Fibroblast of skin of right quadriceps (primary cell): ENCODE measurements at places on chromosomes 2 and 18.

- peak; percentile 14 for DNase-seq
Observed at GRCh38 chr2:218569661-218570500, 1.2 kb downstream of the CNOT9 start.

- DNase-seq = no peak
Observed at GRCh38 chr2:40814616-40815015, 362.7 kb upstream of the SLC8A1 start.

GRCh38 chr2:142878031-142878678 lies 691 bp downstream of the KYNU start:
- no peak for DNase-seq

GRCh38 chr2:27889774-27890145 lies 427 bp downstream of the RBKS start:
- peak; percentile 13 for DNase-seq

DNA sequence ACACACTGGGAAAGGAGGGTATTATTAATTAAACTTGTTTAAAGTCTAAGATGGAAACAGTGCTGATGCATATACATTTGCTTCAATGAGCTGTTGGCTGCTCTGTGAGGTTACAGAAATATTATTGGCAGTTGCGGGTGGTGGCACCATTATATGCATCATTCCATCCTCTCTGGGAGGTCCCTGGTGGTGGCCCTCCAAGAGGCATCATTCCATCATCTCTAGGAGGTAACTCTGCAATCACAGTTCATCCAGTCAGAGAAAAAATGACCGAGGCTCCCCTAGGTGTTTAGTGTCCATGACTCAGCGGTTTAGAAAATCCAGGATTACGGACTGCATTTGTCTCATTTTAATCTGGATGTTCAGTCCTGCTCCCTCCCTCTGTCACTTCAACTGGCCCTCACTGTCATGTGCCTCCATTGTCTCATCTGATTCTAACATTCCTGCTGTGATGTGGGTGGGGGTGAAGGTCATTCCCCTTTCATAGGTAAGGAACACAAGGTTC lies 15.4 kb downstream of the AFF3 start:
- no peak for DNase-seq

- peak; percentile 52 for DNase-seq
Observed at GRCh38 chr18:21000667-21001066, 110.9 kb downstream of the ROCK1 start.

GRCh38 chr2:9336241-9336575 lies 87.1 kb downstream of the ITGB1BP1 start:
- DNase-seq = peak; percentile 7

GRCh38 chr2:20093263-20094141 lies 42.1 kb upstream of the LAPTM4A start:
- peak; percentile 76 for DNase-seq

GRCh38 chr2:15038366-15039364 lies 406.1 kb downstream of the LRATD1 start:
- DNase-seq = peak; percentile 50

DNA sequence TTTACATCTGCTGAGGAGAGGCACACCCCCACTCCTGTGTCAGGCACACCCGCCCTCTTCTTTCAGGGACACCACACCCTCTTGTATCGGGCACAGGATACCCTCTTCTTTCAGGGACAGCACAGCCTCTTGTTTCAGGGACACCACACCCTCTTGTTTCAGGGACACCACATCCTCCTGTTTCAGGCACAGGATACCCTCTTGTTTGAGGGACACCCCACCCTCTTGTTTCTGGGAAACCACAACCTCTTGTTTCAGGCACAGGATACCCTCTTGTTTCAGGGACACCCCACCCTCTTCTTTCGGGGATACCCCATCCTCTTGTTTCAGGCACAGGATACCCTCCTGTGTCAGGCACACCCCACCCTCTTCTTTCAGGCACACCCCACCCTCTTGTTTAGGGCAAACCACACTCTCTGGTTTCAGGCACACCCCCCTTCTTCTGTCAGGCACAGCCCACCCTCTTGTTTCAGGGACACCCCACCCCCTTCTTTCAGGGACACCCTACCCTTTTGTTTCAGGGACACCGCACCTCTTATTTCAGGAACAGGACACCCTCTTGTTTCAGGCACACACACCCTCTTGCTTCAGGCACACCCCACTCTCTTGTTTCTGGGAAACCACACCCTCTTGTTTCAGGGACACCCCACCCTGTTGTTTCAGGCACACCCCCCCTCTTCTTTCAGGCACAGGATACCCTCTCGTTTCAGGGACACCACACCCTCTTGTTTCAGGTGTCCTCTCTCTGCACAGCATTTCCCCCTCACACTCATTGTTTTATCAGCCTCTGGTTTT lies 96.2 kb downstream of the TPO start:
- no peak for DNase-seq

- DNase-seq = peak; percentile 5
Observed at GRCh38 chr2:16978301-16978700, 312.7 kb upstream of the CYRIA start.

- peak; percentile 83 for DNase-seq
Observed at GRCh38 chr2:160417745-160418397, 75.7 kb downstream of the RBMS1 start.

DNA sequence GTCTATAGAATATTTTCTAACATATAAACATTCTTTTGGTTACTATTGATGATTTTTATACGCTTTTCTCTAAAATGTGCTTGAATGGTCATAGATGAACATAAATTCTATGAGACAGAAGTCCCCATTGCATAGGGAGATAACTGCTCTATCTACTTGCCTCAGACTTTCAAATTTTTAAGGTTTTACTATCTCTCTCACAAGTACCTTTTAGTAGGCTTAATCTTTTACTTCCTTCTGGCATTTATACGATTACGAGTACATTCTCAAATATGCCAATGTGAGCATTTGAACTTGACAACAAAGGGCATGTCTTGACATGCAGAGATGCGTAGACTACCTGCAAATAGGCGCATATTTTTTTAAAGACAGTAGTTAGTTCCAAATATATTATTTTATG lies 935.9 kb upstream of the LRATD1 start:
- DNase-seq = no peak

DNA sequence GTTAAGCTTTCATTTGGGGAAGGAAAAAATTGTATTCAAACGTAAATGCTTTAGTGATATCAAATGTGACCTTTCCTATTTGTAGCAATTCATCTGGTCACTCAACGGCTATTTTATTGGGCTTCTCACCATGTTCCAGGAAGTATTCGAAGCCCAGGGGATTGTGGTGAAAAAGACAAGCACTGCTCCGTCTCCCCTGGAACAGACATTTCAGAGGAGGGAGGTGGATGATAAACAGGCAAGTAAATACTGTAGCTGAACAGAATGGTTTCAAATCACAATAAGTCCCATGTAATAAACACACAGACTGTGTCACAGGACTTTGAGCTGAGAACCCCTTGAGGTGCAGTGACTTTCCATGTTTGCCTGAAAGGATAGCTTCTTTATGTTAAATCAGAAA lies 464.7 kb upstream of the HNRNPA3 start:
- DNase-seq = no peak

GRCh38 chr2:101736861-101737291 lies 39.4 kb downstream of the MAP4K4 start:
- DNase-seq = peak; percentile 75

DNA sequence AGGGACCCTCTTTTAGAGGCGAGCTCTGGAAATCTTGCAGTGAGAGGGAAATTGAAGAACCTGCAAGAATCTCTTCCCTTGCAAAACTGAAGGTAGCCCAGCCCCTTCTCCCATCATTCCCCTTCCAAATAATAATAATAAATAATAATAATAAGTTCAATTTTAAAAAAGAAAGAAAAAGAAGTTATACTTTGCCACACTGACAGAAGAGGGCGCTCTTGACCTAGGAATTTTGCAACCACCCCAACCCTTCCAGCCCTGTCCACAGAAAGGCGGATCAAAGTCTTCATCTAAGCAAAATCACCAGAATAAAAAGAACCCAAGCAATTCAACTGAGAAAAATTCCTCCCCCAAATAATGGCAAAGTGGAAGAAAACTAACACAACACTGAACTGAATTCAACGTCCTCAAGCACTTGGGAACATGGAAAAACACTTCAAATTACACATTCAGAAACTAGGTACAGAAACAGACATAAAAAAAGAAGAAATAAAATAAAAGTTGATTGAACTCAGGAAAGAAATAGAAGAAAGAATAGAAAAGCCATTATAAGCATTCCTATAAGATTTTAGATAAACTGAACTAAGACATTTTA lies 98.9 kb upstream of the GLS start:
- DNase-seq = peak; percentile 61

DNA sequence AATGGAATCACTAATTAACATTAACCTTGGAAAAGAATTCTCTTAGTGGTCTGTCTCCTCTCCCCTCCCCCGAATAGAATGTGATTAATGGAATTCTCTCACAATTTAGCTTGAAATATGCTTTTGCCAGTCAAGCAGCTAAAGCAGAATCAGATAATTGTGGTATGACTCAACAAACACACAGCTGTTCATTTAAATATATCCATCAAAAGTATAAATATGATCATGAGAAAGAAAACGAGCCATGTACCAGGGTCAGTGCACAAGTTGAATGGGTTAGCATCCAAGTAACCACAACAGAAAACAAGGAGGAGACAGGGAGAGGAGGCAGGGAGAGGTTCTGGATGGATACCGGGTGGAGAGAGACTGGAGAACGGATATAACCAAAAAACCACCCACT lies 66.9 kb downstream of the ACVR1 start:
- DNase-seq = peak; percentile 69

DNA sequence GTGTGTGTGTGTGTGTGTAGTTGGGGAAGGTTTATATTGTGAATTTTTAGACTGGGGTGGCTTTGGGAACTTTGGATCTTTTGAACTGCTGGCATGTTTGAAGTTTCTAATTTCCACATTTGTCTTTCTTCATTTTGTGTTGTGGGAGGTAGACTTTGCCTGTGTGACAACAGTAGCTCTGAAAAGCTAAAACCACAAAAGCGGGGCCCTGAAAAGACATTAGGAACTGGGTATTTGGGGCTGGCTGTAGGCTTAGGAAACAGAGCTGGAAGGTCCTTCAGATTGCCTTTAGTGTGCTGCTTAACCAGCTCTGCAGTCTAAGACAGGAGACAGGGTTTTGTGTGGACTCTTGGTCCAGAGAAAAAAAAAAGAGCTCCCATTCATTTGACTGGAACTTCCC lies 27.2 kb upstream of the DOCK10 start:
- no peak for DNase-seq

DNA sequence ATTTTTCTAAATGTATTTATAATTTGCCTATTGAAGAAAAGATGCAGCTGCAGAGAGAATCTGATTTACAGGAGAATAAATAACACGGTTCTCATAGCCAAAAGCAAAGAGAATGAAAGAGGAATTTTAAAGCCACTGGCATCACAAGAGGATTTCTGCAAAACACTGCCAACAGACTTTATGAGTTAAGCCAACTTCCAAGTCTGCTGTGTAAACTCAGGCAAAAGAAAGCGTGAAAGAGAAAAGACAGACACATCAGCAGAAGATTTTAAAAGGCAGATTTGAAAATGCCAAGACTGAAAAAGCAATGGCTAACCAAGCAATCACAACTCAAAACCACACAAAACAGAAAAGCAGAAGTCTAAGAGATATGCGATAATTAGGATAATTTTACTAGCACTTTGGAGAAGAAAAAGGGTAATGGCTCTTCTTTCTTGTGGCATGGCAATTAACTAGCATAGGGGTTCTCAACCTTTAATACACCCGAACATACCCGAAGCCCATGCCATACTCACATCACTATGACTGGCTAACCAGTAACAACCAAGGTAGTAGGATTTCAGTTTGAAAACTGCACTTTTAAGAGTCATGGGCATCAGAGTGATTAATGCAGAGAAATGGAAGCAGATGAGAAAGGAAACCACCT lies 4.9 kb downstream of the DARS1 start:
- no peak for DNase-seq

- DNase-seq = no peak
Observed at GRCh38 chr2:37324536-37324785, 172 bp downstream of the PRKD3 start.

DNA sequence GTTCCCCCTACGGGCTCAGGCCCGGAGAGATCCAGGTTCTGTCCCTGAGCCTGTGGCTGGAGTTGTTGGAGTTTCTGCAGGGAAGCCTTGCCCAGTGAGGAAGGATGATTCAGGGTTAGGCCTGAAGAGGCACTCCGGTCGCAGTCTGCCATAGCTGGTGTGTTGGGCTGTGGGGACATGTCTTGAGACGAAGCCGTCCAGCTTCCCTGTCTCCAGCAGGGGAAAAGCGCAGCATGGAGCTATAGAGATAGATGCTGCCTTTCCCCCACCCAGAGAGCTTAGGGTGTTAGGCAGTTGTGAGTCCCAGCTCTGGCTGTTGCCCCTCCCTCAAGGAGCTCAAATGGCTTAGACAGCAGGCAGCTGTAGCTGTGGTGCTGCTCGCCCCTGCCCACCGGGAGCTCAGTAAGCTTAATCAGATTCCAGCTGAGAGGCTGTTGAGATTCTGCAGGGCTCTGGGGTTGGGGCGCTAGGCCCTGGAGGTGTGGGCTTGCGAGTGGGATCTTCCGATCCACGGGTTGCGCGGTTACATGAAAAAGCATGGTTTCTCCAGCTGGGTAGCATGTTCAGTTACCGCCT lies 103.9 kb downstream of the PMAIP1 start:
- no peak for DNase-seq

DNA sequence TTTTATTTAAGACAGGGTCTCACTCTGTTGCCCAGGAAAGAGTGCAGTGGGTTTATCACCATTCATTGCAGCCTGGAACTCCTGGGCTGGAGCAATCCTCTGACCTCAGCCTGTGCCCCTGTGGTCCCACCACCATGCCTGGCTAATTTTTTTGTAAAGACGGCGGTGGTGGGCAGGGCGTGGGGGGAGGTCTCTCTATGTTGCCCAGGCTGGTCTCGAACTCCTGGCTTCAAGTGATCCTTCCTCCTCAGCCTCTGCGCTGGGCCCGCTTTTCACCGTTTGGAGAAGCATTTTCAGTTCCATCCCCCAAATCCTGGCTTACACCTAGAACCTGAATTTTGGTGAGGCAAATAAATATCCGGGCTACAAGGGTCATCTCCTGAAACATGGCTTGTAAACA lies 1.4 kb upstream of the ATP5F1A start:
- DNase-seq = no peak

DNA sequence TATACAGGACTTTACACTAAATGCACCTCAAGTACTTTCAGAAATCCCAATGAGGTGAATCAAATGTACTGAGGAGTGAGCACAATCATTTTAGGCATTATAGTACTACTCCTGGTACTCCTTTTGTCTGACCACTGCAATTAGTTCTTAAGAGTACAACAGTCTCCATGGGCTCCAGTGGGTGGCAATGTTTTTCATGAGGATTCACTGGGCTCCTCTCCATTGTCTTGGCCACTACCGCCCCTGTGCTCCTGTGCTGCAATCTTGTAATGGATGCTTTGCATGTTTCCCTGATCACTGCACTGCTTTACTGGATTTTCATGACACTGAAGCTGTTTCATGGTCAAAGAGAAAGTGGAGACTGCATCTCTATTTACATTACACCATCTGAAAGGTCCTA lies 268.5 kb upstream of the ZSWIM2 start:
- no peak for DNase-seq

DNA sequence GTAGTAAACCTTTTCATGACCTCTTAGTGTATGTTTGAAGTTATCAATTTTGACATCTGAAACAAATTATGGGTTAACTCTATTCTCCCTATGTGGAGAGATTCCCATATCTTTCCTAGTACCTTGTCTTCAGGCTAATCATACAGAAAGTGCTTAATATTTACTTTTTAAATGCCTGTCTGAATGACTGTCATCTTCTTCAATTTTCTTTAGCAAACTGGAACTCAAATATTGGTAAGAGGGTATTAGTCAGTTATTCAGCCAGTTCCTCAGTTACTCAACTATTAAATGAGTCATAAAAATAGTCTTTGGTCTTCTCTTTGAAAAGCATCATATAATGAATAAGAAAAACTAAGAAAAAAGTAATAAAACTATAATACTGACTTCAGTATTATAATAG lies 1038.0 kb upstream of the PIK3C3 start:
- DNase-seq = peak; percentile 70
